Activated CD4-positive, alpha-beta T cell treated with anti-CD3 and anti-CD28 coated beads, Interleukin-2, amount 50 U/mL, for 24 hours (primary cell): ENCODE measurements at places on chromosomes 5 and 9.

- DNase-seq: no peak
Measured at GRCh38 chr9:35618325-35618727, at the start of gene CD72. Gene CD72, minus strand, starts transcription at chr9:35618413. Its CDS starts 110 bp downstream, at chr9:35618303.

- DNase-seq: no peak
Measured at GRCh38 chr9:134064711-134065110, 3.1 kb downstream of the BRD3 start.

DNA sequence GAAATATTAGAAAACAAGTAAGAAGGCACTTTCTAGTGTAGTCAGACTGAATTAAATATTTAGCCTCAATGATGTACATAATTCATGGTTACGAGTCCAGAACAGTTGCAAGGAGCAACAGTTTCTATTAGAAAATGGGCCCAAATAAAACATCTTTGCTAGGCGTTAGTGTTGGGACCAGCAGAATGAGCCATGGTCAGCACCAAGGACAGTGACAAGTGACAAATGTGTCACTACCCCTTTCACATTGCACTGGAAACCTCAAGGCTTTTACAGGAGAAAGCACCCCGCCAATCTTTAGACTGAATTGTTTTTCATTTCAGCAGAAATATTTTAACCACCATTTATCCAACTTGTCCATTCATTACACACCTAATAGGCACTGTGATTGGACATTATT lies 301.3 kb upstream of the ADCY2 start:
- no peak for DNase-seq

DNA sequence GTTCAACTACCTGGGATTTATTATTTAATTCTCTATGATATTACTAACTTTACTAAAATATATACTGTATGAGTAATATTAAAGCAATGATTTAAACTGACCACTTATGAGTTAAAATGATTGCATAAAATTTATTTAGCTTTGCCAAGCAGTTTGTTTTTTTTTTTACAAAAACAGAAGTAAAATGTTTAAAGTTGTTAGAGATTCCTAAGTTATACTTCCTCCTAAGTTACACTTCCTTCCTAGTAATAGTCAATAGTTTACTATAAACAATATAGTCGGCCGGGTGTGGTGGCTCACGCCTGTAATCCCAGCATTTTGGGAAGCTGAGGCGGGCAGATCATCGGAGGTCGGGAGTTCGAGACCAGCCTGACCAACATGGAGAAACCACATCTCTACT lies 23.7 kb upstream of the LRRC19 start:
- DNase-seq: no peak

DNA sequence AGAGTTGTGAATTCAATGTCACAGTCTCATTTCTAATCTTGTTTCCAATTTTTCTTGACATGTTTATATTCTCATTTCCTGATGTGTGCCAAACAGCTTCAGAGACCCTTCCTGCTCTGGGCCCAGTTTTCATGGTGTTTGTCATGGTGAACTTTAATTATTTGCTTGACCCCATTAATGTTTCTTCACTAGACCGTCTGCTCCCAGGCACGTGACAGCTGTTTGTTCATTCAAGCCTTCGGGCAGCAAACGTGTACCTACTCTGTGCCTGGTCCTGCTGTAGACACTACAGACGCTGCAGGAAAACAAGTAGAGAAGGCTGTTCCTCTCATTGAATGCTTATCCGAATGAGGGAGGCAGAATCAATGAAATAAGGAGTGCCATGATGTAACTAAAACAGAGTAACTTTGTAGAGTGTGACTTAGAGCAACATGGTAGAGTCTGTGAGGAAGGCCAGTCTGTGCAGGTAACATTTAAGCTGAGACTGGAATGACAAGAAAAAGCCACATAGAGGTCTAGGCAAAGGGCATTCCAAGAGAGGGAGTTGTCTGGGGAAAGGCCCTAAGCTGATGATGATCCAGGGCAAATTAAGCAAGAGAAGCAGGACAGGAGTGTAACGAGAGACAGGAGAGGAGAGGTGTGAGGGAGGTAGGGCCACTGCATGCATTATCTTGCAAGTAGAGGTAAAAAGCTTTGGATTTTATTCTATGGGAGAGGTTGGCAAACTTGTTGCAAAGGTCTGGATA lies 191.4 kb downstream of the SEMA5A start:
- no peak for DNase-seq

DNA sequence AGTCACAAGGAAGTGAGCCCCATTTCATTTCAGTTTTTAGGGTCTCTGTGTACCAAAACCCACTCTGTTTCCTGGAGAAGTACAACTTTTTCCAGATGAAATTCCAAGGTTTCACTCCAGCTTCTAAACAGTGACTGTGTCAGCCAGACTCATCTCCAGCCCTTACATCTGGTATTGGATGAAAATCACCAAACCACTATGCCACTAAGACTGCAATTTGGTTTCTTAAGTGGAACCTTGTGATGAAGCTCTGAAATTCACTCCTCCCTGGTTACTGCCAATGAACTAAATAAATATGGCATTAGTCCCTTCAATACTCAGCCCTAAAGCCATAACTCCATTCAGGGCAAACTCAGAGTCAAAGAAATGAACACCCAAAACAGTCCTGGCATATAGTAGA lies 211.2 kb upstream of the DAPK1 start:
- no peak for DNase-seq

- DNase-seq: no peak
Measured at GRCh38 chr5:169474226-169474625, 109.3 kb upstream of the SPDL1 start.

GRCh38 chr5:132059043-132059695 lies 1.3 kb upstream of the IL3 start:
- no peak for DNase-seq

- DNase-seq: no peak
Measured at GRCh38 chr9:87567001-87567400, 69.3 kb downstream of the DAPK1 start.
